ENCODE measurements at places on chromosomes 7 and 10.
A peak's percentile ranks its signal among the peaks of the same experiment; 100 is the strongest.

DNA sequence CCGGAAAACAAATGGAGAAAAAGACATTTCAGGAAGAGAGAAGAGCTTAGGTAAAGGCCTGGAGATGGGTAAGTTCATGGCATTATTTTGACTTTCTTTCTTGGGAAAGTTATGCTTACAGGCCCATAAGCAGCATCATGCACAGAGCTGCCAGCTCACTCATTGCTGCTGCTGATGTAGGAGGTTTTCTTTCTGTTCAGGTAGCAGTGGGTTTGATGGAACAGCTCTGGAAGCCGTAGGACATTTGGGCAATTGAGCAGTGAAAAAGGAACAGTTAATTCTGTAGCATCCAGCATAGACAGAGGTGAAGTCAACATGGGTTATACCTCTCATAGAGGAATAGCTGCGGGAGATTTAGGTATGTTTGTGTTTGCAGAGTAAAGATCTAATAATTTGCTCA is 3.3 kb downstream of the CHN2 start:
- DNase-seq = no peak

DNA sequence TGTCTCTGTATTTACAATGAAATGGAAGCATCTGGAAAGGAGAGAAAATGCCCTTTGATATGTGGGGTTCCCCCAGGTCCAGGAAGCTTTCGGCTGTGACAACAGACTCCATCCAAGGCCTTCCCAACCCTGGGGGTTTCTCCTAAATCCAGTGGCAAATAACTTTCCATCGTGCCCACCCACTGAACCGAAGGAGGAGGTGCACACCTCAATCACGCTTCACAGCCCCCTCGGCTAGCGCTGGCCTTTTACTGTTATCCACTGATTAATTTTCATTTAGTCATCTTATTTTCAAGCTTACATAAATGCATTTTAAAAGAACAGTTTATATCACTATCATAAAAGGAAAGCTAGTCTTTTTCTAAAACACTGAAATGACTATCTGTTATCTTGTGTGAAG is 286.8 kb upstream of the ZMIZ1 start:
- no peak for DNase-seq

- DNase-seq = no peak
Observed at GRCh38 chr10:44178281-44178680, 206.6 kb downstream of the CXCL12 start.

- DNase-seq = no peak
Observed at GRCh38 chr7:69187824-69188333, 410.4 kb upstream of the AUTS2 start.

DNA sequence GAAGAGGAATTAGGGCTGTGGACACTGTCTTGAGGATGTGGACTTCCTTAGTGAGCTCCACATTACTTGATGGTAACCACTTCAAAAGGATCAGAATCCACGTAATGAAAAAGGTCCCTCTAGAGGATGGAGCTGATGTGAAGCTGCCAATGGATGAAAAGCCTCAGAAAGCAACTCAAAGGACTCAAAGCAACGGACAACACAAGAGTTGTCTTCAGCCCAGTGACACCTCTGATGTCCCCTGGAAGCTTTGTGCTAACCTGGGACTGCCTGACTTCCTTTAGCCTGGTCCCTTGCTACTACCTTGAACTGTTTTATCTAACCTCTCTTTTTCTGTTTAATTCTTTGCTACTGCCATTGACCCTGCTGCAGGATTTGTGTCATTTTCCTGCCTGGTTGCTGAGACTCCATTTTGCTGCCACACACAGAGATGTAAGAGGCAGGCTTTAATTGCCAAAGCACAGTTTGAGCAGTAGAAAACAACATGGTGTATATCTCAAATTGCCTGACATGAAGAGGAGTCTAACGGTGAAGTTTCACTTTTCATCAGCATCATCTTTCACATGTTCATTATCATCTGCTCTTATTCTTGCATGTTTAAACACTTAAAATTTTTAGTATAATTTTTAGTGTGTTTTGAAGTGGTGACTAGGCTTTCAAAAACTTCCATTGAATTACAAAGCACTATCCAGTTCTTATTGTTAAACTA is 11.1 kb upstream of the SGCE start:
- no peak for DNase-seq

GRCh38 chr7:70614237-70615045 is 517.5 kb upstream of the GALNT17 start:
- DNase-seq = peak; percentile 70

DNA sequence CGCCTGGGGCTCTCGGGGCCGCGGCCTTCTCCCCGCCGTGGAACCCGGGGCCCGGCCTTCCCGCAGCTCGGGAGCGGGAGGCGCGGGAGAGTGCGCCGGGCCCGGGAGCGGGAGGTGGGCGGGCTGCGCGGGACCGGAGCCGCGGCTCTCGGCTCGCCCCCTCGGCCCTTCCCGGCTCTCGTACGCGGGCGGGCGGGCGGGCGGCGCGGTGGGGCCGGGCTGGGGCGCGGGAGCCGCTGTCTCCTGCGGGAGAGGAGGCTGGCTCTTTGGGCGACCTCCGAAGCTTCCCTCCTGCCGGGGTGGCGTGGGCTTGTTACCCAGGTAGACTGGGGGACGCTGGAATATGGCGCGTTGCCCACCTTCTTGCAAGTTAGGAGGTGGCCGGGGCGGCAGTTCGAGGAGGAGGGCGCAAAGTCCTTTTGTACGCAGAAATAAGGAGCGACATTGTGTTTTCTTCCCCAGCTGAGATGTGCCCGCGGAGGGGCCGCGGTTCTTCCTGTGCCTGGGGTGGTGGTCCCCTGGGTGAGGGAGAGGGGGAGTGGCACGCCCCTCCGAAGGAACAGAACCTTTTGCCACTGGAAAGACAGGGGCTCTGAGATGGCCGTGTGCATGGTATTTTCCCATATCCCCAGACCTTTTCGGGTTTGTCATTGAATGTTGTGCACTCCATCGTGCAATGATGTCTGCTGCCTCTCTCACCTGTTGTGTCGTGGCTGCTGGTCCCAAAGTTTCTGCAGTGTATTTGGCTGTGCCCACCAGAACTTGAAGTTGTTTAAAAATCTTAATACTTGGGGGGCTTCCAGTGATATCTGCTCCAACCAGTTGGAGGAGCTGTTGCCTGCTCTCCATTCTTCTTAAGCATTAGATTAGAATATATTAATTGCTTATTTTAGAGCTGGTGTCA is 844 bp downstream of the NRF1 start:
- DNase-seq = no peak

DNA sequence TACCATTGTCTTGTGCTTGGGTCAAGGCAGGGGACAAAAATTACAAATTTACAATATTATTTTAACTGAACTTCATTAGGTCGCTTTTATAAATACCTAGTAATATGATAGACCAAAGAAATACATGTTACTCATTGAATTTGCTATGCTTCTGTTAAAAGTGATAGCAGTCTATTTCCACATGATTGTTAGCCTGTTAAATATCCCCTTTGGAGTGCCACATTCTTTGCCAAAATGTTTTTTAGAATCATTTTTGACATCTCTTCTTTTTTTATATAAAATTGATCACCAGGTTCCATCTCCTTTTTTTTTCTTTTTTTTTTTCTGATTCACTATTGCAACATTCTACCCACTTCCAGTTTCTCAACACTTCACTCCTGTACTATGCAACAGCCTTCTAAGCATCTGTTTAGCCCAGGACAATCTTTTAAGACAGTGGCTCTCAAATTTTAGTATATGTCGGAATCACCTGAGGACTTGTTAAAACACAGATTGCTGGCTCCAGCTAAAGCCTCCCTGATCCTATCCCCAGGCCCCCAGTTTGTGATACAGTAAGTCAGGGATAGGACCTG is 16.4 kb upstream of the NDUFA5 start:
- DNase-seq = no peak

DNA sequence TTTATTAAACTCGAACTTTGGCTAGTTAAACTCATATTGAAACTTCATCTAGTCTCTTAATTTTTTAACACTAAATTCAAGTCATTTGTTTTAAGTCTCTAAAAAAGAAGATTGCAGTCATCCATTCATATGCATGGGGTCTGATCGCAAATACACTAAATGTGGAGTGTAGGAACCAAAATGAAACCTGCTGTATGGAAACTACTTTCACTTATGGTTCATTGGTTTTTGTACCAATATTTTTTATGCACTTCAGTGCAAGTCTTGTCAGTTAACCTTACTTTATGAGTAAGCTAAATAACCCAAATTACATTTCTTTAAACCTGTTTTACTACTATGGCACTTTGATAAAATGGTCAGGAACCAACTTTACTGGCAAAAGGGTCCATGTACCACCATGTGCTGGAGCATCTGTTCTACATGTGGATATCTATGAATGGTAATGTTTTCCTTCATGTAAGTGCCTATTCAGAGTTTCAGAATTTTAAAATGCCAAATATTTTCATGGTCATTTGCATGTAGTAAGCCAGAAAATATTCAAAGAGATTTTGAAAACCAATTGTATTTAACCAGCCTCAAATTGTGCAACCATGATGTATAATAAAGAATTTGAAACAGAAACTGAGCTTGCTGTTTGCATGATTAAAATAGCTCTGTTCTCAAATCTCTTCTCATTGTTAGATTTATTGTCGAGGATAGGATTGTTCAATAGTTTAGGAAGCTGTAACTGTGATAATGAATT is 7.6 kb upstream of the SUPV3L1 start:
- no peak for DNase-seq

GRCh38 chr10:82856957-82857613 is 982.1 kb downstream of the NRG3 start:
- no peak for DNase-seq

- no peak for DNase-seq
Observed at GRCh38 chr10:11687779-11688447, 54.3 kb upstream of the ECHDC3 start.

- no peak for DNase-seq
Observed at GRCh38 chr10:14560274-14560673, 214.4 kb downstream of the FAM107B start.

DNA sequence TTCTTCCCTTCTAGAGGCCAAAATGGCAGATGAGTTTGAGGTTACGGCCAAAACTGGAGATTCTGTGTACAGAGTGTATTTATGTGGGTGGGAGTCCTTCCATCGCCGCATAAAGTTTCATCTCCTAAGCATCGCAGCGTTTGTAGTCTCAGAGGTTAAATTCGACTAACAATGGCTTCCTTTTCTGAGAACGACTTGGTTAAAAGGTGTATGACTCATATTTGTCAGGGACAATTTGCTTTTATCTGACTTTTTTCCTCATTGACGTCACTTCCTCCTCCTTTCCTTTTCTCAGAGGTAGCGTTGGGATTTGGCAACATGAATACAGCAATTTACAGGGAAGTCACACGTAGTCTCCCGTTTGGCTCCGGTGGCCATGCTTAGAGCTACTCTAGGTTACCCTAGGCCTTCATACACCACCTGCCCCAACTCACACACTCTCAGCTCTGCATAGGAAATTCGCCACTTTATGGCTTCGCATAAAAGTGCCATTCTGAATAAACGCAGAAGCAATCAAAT is 37.6 kb upstream of the TCF7L2 start:
- DNase-seq = no peak

GRCh38 chr7:16524332-16524731 is 2.3 kb upstream of the LRRC72 start:
- DNase-seq = no peak

DNA sequence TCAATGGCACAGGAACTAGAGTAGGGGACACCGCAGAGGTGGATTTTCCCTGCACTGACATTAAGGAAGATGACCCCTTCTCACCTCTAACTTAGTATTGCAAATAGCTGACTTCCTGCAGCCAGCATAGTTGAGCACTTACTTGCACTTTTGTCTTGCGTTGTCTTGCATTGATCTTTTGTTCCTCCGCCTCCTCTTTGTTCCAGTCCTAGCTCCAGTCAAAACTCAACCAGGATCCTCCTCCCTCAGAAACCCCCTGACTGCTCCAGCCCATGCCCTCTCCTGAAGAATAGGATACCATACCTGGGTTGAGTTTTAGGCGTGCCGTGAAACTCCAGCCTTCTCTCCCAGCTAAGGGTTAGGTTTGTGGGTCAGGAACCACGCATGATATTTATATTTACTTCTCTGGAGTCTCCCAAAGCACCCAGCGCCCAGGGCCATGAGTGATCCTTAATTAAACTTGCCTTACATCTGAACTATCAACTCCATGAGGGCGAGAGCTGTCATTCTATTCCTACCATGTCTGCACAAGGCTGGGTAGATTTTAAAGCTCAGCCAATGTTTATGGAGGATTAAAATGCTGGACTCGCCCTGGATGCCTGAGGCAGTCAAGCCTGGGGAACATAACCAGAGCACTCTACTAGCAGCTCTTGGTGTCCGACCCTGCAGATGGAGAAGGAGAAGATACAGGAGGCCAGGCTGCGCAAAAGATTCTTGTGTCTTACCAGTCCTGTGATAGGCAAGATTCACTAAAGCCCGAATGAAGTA is 14.1 kb downstream of the ZNF467 start:
- DNase-seq = no peak

DNA sequence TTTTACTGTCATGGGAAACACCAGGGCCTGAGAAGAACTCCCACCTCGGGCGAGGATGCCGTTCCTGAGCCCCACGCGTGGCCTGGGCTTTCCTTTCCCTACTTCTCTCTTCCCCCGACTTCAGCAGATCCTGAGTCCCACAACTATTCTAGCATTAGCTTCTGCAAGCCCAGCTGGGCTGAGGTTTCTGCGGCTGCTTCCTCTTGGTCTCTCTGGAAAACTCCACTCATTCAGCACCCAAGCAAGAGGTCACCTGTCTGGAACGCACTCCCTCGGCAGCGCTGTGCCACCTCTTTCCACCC is 761 bp upstream of the DOCK1 start:
- no peak for DNase-seq

DNA sequence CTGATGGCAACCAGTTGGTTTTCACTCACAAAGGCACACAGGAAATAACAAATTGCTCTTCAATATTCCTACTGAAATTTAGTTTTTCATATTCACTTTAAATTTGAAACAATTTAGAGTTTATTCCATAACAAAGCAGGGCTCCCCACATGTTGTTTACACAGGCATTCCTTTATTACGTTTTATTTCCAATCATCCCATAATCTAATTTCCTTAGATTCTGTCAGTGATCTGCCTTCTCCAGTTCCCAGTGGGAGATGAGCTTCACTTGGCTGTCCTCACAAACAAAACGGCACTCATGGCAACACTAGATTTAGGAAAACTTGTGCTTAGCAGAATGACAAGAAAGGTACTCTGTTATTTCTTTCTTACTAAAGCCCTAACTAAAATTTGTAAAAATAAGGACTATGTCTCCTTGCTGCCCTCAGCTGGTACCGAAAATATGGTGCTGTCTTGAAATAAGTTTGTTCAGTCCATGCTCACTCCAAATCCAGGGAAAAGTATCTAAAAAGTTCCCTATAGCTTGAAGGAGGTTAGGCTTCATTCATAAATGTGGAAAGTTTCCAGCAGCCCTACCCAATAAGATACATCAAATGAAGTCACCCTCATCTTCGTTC is 23.0 kb downstream of the PHYH start:
- no peak for DNase-seq

- DNase-seq = no peak
Observed at GRCh38 chr10:15474671-15475070, 103.6 kb upstream of the FAM171A1 start.

- DNase-seq = no peak
Observed at GRCh38 chr10:117903854-117904253, 142.9 kb downstream of the RAB11FIP2 start.

- no peak for DNase-seq
Observed at GRCh38 chr10:54434782-54435181, 366.2 kb downstream of the PCDH15 start.

GRCh38 chr7:12300415-12300814 is 89.3 kb downstream of the TMEM106B start:
- DNase-seq = no peak

Measured in NCI-H774 (cell line).